ENCODE measurements at places on chromosomes 4 and X. TPM values are rescaled to one million over a fixed set of nuclear protein-coding genes. Genes with fewer than 3 reads are reported as not detected.

DNA sequence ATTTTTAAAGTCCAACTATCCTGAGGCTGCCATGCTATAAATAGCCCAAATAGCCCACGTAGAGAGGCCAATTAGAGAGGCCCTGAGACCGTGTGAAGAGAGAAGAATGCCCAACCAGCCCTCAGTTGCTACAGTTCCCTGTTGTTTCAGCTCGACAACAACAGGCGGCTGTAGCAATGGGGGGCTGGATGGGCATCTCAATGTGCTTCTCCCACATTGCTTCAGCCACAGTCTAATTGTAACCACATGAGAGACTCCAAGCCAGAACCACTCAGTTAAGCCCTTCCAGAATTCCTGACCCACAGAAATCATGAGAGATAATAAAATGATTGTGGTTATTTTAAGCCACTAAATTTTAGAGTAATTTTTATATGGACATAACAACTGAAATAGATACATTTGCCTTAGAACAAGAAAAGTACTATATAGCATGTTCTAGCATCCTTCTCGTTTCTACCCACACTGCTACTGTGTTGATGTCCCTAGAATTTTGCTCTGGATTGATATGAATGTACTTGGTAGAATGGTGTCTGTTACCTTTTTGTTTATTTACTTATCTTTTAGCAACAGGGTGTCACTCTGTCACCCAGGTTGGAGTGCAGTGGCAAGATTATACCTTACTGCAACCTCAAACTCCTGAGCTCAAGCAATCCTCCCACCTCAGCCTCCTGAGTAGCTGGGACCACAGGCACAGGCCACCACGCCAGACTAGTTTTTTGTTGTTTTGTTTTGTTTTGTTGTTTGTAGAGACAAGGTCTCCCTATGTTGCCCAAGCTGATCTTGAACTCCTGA, 436.4 kb downstream of the BCOR start:
- H3K4me1 ChIP-seq, result no peaks in the 10 kb centered on the region
- no peak overlapping the region for H3K27ac ChIP-seq
- H3K36me3 ChIP-seq, result peaks cover 2% of the 10 kb centered on the region

GRCh38 chr4:62709618-62710252, 1509.6 kb downstream of the ADGRL3 start:
- H3K4me1 ChIP-seq, result no peaks in the 10 kb centered on the region
- H3K36me3 ChIP-seq, result no peaks in the 10 kb centered on the region
- no peaks in the 10 kb centered on the region for H3K27me3 ChIP-seq
- no peak for DNase-seq
- no peak overlapping the region for H3K27ac ChIP-seq
- no peak overlapping the region for H3K4me3 ChIP-seq

Gene PABPC1L2B
- total RNA-seq, result not detected

- no peaks in the 10 kb centered on the region for H3K36me3 ChIP-seq
- H3K4me3 ChIP-seq, result no peak overlapping the region
- no peak overlapping the region for H3K27ac ChIP-seq
- no peak for DNase-seq
Measured at GRCh38 chrX:105744291-105744690, 78.0 kb upstream of the NRK start.

Gene ARR3
- total RNA-seq, result not detected

DNA sequence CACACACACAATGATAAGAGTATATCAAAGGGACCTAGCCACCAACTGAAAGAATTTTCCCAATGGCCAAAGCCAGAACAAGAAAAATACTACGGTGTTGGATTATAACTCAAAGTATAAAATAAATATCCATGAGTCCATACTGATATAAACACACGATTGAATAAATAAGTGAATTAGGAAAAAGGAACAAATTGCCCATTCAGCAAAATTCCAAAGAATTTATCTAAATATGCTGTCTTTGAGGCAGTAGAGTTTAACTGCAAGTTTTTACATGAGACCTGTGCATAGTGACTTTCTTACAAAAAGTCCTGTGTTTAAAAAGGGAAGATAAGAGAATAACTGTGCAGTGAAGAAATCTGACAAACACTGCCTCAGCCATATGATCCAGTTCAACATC, 278.8 kb upstream of the PPARGC1A start:
- no peaks in the 10 kb centered on the region for H3K4me1 ChIP-seq
- no peak overlapping the region for H3K4me3 ChIP-seq
- H3K36me3 ChIP-seq, result no peaks in the 10 kb centered on the region
- H3K27me3 ChIP-seq, result peaks cover 11% of the 10 kb centered on the region
- no peak for DNase-seq

GRCh38 chr4:135032670-135033069, 831.1 kb upstream of the PABPC4L start:
- no peak overlapping the region for H3K4me3 ChIP-seq
- H3K27ac ChIP-seq, result no peak overlapping the region
- no peak for DNase-seq
- no peaks in the 10 kb centered on the region for H3K4me1 ChIP-seq

Gene RNF212
- total RNA-seq, result 2.2 TPM

DNA sequence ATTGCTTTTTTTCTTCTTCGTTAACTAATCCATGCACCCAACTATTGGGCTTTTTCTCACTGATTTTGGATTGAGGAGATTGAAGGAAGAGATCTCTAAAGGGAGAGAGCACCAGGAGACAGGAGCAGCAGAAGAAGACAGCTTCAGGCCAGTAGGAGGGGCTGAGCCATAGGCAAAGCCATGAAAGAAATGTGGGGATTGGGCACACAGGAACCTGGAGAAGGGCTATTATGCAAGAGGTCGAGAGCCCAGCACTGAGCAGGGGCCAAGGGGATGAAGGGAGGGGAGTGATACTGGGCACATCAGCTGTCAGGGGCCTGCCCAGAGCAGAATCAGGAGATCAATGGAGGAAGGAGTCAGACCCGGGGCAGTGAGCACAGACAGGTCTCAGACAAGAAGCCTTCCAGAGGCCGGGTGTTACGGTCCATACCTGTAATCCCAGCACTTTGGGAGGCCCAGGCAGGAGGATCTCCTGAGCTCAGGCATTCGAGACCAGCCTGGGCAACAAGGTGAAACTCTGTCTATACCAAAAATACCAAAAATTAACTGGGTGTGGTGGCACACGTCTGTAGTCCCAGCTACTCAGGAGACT, 140.9 kb downstream of the BCOR start:
- H3K4me3 ChIP-seq, result no peak overlapping the region
- DNase-seq, result no peak
- no peak overlapping the region for H3K27ac ChIP-seq

DNA sequence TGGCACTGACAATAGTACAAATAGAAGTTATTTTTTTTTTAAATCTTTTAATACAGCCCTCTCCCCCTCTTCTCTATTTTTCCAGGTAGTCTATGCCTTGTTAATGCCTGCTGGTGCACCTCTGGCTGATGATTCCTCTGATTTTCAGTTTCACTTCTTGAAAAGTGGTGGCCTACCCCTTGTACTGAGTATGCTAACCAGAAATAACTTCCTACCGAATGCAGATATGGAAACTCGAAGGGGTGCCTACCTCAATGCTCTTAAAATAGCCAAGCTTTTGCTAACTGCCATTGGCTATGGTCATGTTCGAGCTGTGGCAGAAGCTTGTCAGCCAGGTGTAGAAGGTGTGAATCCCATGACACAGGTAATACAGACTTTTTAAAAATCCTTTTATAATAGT, 99.1 kb downstream of the USP9X start:
- H3K4me1 ChIP-seq, result peaks cover 24% of the 10 kb centered on the region
- no peak overlapping the region for H3K27ac ChIP-seq
- no peak overlapping the region for H3K4me3 ChIP-seq
- H3K27me3 ChIP-seq, result no peaks in the 10 kb centered on the region

DNA sequence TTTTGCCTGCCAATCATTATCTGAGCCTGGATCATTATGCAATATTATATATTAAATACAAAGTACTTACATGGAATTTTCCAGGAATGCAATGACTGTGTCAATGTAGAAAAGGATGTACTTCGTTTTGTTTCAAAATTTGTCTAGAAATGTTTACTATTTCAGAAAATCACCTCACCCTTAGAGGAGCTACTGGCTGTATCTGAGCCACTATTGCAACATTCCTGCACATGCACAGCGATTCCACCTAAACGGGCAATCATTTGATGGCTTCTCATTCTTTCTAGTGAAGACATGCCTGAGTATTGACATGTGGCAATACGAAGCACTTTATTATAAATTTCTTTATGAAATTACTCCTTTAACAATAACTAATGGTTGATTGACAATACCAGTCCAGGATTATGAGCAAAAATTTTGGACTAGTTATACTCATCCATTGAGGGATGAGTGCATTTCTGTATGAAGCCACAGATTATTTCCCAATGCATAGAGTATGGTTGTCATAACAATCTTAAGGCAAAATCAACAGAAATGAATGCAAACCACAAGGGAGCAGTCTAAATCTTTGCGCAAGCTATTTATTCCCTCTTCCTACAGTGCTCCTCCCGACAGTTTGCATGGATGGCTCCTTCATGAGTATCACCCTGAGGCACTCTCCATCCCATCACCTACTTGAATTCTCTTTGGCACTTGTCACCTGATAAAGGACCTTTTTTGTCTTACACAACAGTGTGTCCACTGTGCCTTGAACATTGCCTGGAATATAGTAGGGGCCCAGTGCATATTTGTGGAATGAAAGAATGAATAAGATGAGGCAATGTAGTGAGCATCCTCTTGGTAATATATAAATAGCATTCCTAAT, 35.8 kb upstream of the MMAA start:
- no peak overlapping the region for H3K27ac ChIP-seq
- H3K4me3 ChIP-seq, result no peak overlapping the region
- DNase-seq, result no peak
- peaks cover 16% of the 10 kb centered on the region for H3K27me3 ChIP-seq
- H3K4me1 ChIP-seq, result no peaks in the 10 kb centered on the region

Gene CD38
- total RNA-seq, result 20.0 TPM

GRCh38 chr4:170339522-170339921, 249.8 kb upstream of the AADAT start:
- no peak overlapping the region for H3K4me3 ChIP-seq
- no peaks in the 10 kb centered on the region for H3K4me1 ChIP-seq
- H3K27me3 ChIP-seq, result no peaks in the 10 kb centered on the region
- DNase-seq, result no peak
- no peaks in the 10 kb centered on the region for H3K36me3 ChIP-seq

Gene AFP
- total RNA-seq, result not detected

DNA sequence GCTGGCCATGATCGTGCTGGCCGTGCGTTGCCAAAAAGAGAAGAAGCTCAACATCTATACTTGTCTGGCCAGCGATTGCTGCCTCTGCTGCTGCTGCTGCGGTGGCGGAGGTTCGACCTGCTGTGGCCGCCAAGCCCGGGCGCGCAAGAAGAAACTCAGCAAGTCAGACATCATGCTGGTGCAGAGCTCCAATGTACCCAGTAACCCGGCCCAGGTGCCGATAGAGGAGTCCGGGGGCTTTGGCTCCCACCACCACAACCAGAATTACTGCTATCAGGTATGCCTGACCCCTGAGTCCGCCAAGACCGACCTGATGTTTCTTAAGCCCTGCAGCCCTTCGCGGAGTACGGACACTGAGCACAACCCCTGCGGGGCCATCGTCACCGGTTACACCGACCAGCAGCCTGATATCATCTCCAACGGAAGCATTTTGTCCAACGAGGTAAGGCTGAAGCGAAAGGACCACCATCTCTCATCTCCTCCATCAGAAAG, 3.3 kb downstream of the PCDH10 start:
- H3K27me3 ChIP-seq, result peaks cover 64% of the 10 kb centered on the region
- H3K4me3 ChIP-seq, result no peak overlapping the region
- DNase-seq, result no peak
- no peak overlapping the region for H3K27ac ChIP-seq
- peaks cover 3% of the 10 kb centered on the region for H3K36me3 ChIP-seq

DNA sequence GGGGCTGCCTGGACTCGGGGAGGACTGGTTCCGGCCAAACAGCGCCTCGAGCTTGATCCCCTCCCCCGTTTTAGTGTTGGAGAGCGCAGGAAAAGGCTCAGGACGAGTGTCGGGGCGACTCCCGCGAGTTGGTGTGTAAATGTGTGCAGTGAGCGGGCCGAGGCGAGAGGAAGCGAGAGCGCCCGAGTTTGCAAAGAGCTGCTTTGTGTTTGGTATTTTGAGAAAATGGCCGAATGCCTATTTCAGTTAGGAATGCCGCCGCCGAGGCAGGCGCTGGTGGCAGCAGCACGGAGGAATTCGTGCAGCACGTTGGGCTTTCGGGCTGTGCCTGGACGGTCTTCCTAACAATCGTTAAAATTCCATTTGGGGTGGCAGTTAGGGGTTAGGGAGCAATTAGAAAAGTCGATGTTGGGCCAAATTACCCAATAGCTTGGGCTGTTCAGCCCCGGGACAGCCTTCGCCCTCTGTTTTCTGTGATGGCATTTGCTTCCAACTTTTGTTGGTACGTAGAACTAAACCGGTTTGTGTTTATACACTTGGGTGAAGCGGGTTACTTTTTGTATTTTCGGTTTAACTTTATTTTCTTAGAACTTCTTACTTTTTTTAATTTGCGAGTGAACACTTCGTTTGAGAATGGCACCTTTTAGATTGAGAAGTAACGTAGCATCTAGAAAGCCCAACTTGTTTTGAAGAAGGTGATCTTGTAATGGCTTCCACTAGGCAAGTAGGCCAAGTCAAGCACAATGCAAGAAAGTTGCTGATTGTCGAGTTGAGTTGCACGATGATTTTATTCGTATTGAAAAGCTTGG, 1.6 kb downstream of the REST start:
- peak; percentile 64 for DNase-seq
- peaks cover 52% of the 10 kb centered on the region for H3K4me1 ChIP-seq
- peak overlapping the region; percentile 95 for H3K27ac ChIP-seq
- peaks cover 14% of the 10 kb centered on the region for H3K36me3 ChIP-seq

Gene ASB5
- total RNA-seq, result not detected

DNA sequence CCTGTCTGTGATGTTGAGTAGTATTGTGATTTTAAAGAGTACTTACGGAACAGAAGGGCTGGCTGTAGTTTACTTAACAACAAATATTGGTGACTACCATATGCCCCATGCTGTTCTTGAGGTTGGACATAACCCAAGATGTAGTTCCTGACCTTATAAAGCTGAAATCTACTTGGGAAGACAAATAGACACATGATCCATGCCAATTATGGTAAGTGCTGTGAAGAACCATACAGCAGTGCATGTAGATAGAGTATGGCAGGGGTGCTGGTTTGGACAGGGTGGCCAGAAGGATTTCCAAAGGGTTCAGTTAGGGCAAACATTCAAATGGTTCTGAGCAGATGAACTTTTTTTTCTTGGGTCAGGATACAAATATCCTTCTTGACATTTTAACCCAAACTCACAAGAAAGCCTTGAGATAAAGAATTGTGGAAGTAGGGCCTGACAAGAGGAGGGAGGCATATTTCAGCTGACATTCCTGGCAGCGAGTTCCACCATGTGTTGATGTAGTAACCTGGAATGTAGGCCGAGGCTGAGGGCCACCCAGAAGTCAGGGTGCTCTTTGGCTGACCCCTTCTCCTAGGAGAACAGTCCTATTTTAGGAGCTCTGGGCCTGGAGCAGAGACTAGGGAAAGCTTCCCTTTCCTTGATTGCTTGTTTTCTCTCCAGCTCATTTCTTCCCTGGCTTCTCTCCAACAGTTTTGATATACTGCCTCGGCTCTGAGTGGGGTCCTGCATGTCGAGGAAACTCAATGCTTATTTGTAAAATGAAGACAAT, 74.2 kb downstream of the FREM3 start:
- no peak overlapping the region for H3K4me3 ChIP-seq
- no peaks in the 10 kb centered on the region for H3K4me1 ChIP-seq
- H3K27me3 ChIP-seq, result no peaks in the 10 kb centered on the region
